ENCODE measurements at places on chromosomes 12 and 14. TPM values are rescaled to one million over a fixed set of nuclear protein-coding genes. Genes with fewer than 3 reads are reported as not detected.

The KRT85 gene
- not detected for total RNA-seq

The PLEK2 gene
- total RNA-seq: not detected

The KRT86 gene
- 0.31 TPM for total RNA-seq

The STAC3 gene
- total RNA-seq: not detected

The RBM25 gene
- total RNA-seq: 22.5 TPM

GRCh38 chr12:96205908-96206307 lies 11.7 kb downstream of the ELK3 start:
- DNase-seq: no peak

DNA sequence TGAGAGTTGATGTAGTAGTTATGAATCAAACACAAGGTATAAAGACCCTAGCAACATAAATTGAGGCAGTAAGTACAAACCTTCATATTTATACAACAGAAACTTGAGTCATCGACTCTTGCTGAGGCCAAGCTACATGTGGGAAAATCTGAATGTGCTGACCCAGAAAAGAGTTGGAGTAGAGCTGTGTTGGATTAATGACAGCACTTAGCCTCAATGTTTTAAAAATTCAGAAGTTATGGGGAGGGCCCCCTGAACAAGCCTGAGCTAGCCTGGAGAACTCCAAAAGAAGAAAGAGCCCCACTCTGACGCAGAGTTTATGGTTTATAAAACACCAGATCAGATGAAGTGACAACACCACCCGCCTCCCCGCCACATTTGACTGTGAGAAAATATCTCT lies 100.0 kb downstream of the DUSP6 start:
- DNase-seq: no peak

DNA sequence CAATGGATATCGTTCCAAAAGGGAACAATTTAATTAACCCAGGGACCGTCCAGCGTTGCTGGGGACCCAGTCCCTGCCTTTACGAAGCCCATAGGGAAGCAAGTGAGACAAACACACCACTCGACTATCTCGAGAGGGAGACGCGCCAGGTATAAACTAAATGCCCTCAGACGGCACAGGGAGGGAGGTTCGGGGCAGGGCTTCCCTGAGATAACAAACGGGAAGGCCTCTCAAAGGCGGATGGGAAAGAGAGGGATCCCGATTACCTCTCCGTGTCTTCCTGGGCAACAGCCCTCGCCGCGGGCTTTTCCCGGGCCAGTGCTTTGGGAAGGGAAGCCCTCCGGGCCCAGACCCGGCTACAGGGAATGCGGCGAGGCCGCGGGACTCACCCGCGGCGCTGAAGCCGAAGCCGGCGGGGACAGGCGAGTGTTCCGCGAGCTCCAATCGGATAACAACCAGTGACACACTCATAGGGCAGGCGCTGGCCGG lies 390 bp downstream of the BRAP start:
- DNase-seq: no peak

- DNase-seq: no peak
These were observed 583 bp downstream of the DNAH10 start for GRCh38 chr12:123762715-123763052.

DNA sequence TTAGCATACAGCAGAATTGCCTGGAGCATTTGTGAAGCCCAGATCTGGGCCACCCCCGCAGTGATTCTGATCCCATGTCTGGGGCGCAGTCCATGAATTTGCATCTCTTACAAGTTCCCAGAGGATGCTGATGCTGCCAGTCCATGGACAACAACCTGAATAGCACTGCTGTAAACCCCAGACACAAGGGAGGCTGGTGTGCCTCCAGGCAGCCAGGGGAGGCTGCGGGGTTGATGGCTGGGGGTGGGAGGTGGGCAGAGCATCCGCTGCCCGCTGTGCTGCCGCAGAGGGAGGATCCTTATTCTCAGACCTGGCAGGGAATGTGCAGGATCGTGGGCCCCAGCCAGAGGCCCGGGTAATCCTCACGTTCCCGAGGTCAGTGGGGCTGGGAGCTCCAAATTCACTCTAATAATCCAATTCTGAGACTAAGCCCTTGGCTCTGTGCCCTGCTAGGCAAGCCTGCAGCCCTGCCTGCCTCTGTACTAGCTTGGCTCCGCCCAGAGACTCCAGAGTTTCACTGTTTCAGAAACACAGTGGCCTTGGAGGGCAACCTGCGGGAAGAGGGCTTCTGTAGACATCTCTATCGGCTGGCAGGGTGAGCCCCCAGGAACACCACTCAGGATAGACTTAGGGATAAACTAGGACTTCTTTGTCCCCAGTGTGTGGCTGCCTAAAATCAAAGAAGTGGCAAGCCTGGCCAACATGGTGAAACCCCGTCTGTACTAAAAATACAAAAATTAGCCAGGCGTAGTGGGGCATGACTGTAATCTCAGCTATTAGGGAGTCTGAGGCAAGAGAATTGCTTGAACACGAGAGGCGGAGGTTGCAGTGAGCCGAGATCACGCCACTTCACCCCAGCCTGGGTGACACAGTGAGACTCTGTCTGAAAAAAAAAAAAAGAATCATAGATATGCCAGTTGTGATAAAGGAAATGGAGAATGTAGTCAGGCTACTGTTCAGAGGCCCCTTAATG lies 17.8 kb upstream of the MLEC start:
- no peak for DNase-seq

GRCh38 chr12:14833952-14834351 lies 9.4 kb downstream of the ART4 start:
- peak; percentile 18 for DNase-seq

- DNase-seq: no peak
These were observed 18.1 kb downstream of the BCL11B start for GRCh38 chr14:99253890-99254289.

DNA sequence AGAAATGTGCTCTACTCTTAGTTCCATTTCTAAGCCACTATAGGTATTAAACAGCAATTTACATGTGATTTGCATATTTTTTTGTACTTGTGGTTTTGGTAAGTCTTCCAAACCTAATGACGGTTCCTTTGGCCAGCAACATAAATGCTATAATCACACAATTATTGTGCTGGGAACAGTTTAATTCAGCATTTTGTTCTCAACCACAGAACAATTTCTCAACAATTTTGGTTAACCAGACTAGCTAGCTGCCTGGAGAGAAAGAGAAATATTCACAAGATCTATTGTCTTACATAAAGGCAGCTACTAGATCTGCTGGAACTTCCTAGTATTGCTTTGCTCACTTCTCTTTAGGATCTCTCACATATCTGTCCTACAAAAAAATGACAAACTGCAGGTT lies 265.3 kb downstream of the SOX5 start:
- DNase-seq: peak; percentile 15

GRCh38 chr12:92478692-92479091 lies 224.1 kb upstream of the PLEKHG7 start:
- no peak for DNase-seq

DNA sequence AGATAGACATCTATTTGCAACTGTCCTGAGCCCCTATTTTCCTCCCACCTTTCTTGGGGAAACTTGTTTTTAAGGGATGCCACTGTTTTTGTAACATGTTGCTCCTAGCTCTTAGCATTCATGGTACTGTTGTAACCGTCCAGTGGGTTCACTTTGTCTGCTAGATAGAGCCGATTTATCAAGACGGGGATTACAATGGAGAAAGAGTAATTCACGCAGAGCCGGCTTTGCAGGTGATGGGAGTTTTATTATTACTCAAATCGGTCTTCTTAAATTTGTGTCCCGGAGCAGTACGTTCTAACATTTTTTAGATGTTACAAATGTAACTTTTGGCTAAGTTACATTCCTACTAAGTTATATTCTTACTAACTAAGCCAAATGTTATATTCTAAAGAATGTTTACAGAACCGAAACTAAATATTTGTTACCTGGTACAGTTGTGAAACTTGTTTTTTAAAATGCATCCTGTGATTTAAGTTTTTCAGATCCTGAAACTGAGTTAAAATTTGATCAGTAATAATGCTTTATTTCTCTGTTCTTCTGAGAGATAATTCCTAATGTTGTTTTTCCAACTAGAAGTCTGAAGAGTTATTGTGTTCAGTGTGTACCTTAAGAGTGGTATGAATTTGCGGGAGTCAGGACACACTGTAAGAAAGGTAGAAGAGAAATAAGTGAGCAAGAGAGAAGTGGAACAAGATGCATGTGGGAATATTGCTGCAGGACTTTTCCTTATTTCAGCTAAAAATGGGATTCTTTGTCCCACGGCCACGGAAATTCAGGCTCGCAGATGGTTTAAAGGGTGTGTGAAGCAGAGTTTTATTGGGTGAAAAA lies 20.6 kb upstream of the CLEC2D start:
- no peak for DNase-seq

DNA sequence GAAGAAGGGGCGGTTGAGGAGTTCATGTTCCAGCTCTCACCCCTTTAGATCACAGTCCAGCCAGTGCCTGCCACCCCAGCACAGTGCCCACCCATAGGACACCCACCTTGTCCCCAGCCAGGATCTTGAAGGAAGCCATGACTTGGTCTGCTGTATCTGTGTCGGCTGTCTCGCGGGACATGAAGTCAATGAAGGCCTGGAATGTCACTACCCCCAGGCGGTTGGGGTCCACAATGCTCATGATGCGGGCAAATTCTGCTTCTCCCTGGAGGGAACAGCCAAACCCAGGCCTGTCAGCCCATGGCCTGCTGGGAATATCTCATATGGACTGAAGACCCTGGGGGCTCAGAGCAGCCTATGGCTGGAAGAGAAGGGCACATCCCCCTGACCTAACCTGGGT lies 84.1 kb upstream of the ZFP36L1 start:
- no peak for DNase-seq

DNA sequence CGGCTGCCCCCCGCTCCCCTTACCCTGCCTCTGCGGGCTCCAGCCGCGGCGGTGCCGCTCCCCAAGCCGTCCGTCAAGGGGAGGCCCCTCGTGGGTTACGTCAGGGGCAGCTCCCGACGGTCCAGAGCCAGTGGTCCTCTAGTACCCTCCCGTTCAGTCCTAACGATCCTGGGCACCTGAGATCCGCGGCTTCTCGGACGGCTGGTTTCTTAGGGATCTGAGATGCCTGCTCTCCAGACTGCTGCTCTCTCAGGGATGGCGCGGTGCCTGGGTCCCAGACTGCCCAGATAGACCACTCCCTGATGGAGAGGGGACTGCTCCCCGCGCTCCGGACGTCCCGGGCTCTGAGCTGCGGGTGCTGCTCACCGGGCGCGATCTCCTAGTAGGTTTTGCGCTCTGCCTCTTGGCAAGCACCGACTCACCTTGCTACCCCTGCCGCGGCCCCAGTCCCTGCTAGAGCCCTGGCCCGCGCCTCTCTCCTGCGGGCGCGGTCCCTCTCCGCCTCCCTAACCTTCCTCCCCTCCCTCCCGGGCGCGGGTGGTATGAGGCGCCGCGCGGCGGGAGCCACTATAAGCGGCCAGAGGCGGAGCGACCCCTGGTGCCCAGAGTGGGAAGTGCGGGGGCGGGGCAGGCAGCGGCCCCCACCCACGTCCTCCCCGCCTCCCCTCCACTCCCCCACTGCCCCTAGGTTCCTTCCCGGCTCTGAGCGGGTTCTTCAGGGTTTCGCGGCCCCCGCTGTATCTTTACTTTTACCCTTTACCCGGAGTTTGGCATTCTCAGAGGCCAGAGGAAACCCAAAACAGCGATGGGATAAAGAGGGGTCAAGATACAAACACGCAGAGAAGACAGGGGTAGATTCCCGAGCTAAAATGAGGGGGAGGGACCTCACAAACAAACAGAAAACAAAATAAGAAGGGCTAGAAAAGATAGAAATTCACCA lies at the start of gene C1QL4:
Gene C1QL4 (minus strand): TSS at position 544 of the 940 bp plus-strand sequence. CDS start 711 bp downstream, outside the sequence.
- DNase-seq: peak; percentile 48

DNA sequence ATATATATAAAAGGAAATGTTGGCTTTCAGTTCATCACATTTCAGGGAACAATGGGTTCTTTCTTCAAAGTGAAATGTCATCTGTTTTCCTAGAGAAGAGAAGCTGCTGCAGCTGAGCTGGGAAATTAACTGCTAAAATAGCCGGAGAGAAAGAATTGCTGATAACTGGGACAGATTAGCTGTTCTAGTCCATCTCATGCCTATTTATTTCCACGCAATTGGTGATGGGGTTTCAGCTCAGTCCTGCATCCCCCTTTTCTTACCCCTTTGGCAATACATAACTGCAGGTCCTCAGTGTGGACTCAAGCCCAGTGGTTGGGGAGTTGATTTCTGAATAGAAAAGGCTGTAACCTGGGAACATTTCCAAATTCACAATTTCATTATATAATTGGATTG lies 436.9 kb upstream of the TMEM132C start:
- peak; percentile 23 for DNase-seq

GRCh38 chr14:55754471-55754870 lies 174.5 kb downstream of the KTN1 start:
- no peak for DNase-seq

- DNase-seq: no peak
These were observed 70.6 kb upstream of the MYF6 start for GRCh38 chr12:80636832-80637231.

DNA sequence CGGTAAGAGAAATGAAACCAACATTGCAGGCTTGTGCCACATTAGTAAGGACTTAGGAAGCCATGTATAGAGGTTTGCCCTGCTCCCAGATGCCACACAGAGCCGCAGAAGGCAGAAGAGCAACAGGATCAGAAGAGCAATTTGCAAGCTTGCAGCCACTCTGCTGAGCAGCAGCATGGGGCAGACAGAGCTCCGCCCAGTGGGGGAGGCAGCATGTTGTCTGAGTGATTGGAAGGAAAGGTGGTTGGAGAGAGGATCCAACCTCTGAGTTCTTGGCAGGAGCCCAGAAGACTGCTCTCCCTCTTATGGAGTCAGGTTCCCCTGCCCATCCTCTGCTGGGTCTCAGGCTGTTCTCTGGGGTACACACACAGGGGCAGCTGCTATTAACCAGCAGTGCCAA lies 2.3 kb upstream of the KRT6A start:
- no peak for DNase-seq
